Nephron progenitor cell (in vitro differentiated cells): ENCODE measurements at places on chromosomes 16 and 17.

- H3K27me3 ChIP-seq = peaks cover 3% of the 10 kb centered on the region
- H3K4me3 ChIP-seq = no peak overlapping the region
- H3K4me1 ChIP-seq = peaks cover 44% of the 10 kb centered on the region
- H3K27ac ChIP-seq = no peak overlapping the region
Measured at GRCh38 chr17:39080421-39081078, 70.9 kb downstream of the PLXDC1 start.

DNA sequence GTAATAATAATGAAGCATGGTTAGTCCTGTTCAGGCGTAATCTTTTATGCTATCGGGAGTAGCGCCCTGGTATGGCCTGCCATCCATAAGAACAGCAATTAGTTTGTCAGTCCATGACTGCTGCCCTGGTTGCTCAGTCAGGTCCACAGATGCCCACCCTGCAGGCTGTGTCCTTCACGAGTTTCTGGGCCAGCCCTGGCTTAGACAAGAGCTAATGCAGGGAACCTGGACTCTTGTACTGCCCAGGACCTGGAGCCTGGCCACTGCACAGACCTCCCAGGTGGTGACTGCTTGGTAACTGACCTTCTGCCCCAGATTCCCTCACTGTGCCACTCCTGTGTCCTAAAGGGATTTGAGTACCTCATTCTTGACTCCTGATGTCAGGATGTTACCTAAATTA, 161.1 kb upstream of the NOG start:
- no peak for DNase-seq
- no peaks in the 10 kb centered on the region for H3K36me3 ChIP-seq
- no peak overlapping the region for H3K4me3 ChIP-seq
- H3K4me1 ChIP-seq = peaks cover 12% of the 10 kb centered on the region
- H3K27me3 ChIP-seq = no peaks in the 10 kb centered on the region

- H3K4me3 ChIP-seq = no peak overlapping the region
- H3K27me3 ChIP-seq = peaks cover 8% of the 10 kb centered on the region
- H3K4me1 ChIP-seq = no peaks in the 10 kb centered on the region
- H3K36me3 ChIP-seq = no peaks in the 10 kb centered on the region
Measured at GRCh38 chr17:70307430-70308225, 138.3 kb downstream of the KCNJ2 start.

DNA sequence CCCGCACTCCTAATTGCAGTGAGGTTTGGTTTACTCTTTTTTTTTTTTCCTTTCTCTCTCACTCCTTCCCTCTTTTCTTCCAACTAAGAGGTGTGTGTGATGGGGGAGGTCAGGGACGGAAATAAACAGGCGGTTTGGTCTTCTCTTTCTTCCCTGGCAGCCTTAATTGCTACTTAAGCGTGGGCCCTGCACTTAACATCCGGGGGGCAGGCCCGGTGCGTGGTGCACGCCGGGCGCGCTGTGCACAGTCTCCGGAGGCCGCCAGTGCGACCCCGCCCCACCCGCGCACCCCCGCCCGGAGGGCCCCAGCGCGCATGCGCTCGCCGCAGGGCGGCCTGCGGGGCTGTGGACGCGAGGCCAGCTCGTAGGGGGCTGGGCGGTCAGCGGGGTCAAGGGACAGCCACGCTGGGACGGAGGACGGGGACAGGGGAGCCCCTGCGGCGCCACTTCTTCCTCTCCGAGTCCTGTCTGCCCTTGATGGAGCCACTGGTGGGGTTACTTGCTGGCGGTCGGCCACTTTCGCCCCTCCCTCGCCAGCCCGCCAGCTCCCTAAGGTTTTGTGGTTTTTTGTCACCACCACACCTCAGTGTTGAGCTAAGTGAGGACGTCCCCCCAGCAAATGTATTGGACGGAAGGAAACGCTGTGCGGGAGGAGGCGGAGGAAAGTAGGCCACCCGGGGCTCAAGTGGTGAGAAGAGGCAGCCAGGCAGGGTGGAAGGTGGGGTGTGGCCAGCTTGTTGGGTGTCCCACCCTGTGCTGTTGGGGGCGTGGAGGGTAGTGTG, 120.9 kb downstream of the MRM1 start:
- peak; percentile 86 for DNase-seq
- no peaks in the 10 kb centered on the region for H3K36me3 ChIP-seq
- H3K27ac ChIP-seq = peak overlapping the region; percentile 73
- peaks cover 54% of the 10 kb centered on the region for H3K4me1 ChIP-seq

GRCh38 chr16:68866933-68867332, 23.6 kb downstream of the TANGO6 start:
- no peak overlapping the region for H3K27ac ChIP-seq
- no peak for DNase-seq
- peaks cover 41% of the 10 kb centered on the region for H3K36me3 ChIP-seq
- H3K4me1 ChIP-seq = no peaks in the 10 kb centered on the region
- H3K27me3 ChIP-seq = no peaks in the 10 kb centered on the region
- no peak overlapping the region for H3K4me3 ChIP-seq

DNA sequence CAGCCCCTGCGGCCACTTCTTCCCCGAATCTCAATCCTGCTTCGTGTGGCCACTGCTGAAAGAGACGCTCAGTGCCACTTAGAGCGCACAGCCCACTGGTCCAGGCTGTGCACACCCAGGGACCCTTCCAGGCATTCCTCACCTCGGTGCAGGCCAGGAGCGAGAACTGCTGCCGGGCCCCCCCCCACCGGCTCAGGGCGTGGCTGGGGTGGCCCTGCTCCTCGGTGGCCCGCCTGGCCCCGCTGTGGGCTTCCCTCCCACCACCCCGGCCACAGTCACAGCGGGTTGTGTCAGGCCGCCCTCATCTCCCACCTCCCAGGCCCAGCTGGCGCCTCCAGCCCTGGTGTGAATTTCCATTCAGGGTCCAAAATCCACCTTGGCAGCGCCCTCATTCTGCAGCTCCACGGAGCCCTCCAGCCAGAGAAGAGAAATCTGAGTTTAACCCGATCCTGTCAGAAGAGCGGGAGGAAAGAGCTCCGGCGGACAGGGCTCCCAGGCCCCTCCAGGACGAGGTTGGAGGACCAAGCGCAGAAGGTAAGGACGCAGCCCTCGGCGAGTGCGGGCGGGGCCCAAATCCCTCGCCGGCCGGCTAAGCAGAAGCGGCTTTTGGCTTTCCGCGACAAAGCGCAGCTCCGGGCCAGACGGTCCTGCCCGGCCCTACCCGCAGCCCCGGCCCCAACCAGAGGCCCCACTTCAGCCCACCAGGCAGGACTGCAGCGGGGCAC, 12.0 kb downstream of the TBC1D16 start:
- no peak for DNase-seq
- peaks cover 2% of the 10 kb centered on the region for H3K27me3 ChIP-seq
- no peak overlapping the region for H3K27ac ChIP-seq
- peaks cover 26% of the 10 kb centered on the region for H3K36me3 ChIP-seq
- H3K4me3 ChIP-seq = no peak overlapping the region

- peak; percentile 56 for DNase-seq
- H3K27me3 ChIP-seq = peaks cover 50% of the 10 kb centered on the region
- H3K4me1 ChIP-seq = peaks cover 65% of the 10 kb centered on the region
- H3K36me3 ChIP-seq = no peaks in the 10 kb centered on the region
- H3K27ac ChIP-seq = no peak within 1 kb of the TSS
Measured at GRCh38 chr17:48429638-48430586, at the start of gene SKAP1. Gene SKAP1, minus strand, starts transcription at chr17:48430214.

DNA sequence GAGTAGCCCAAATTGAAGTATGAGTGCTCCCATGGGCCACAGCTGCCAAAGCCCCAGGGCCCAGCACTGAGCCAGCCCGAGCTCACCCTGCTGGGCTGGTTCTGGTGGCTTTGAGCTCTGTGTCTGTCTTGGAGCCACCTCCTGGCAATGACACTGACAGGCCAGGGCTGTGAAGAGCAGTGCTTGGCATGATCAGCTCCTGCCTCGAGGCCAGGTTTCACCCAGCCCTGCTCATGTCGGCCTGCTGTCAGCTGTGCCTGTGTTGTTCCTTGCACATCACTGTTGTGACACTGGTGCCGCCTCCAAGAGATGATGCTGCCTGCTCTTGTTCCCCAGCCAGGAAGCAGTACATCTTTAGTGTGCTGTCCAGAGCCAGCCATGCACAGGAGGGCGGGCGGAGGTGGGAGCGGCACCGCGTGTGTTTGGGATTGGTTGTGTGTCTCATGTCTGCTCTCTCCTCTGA, 26.0 kb downstream of the PLD6 start:
- no peak for DNase-seq
- peaks cover 56% of the 10 kb centered on the region for H3K36me3 ChIP-seq
- H3K27ac ChIP-seq = no peak overlapping the region
- H3K4me1 ChIP-seq = no peaks in the 10 kb centered on the region

GRCh38 chr16:71880176-71880575, 3.8 kb downstream of the ZNF821 start:
- no peaks in the 10 kb centered on the region for H3K27me3 ChIP-seq
- no peak for DNase-seq
- no peak overlapping the region for H3K27ac ChIP-seq
- H3K4me1 ChIP-seq = peaks cover 38% of the 10 kb centered on the region
- no peak overlapping the region for H3K4me3 ChIP-seq

- H3K4me1 ChIP-seq = peaks cover 15% of the 10 kb centered on the region
- peaks cover 13% of the 10 kb centered on the region for H3K27me3 ChIP-seq
- DNase-seq = no peak
- H3K4me3 ChIP-seq = no peak overlapping the region
Measured at GRCh38 chr16:30521873-30522641, 4.3 kb downstream of the ZNF768 start.

GRCh38 chr17:82291582-82292250, 18.2 kb upstream of the CSNK1D start:
- H3K27ac ChIP-seq = no peak overlapping the region
- no peaks in the 10 kb centered on the region for H3K36me3 ChIP-seq
- H3K4me3 ChIP-seq = peak overlapping the region; percentile 77

DNA sequence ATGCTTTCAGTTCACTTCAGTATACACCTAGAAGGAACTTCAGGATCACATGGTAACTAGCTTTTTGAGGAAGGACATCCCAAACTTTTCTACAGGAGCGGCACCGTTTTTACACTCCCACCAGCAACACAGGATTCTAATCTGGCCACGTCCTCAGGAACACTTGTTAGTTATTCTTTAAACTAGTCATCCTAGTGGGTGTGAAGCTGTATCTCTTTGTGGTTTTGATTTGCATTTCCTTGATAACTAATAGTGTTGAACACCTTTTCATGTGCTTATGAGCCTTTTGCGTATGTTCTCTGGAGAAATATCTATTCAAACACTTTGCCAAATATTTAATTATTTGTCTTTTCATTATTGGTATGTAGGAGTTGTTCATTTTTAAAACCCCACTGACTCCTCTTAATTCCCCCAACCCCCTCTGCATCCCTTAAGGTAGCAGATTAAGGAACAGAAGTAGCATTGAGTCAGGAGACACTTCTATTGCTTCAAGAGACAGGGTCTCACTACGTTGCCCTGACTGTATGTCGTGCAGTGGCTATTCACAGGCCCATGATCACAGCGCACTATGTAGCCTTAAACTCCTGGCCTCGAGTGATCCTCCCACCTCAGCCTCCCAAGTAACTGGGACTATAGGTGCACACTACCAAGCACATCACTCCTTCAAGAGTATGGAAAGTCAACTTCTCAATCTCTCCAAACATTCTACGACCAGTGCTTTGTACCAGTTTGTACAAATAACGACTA, 25.4 kb downstream of the YWHAE start:
- H3K27me3 ChIP-seq = peaks cover 2% of the 10 kb centered on the region
- DNase-seq = no peak
- peaks cover 68% of the 10 kb centered on the region for H3K36me3 ChIP-seq
- H3K4me3 ChIP-seq = no peak overlapping the region
- peak overlapping the region; percentile 58 for H3K27ac ChIP-seq

GRCh38 chr17:74351552-74352210, 10.0 kb downstream of the BTBD17 start:
- H3K4me1 ChIP-seq = no peaks in the 10 kb centered on the region
- no peak overlapping the region for H3K27ac ChIP-seq
- no peak overlapping the region for H3K4me3 ChIP-seq
- peaks cover 99% of the 10 kb centered on the region for H3K27me3 ChIP-seq
- peak; percentile 69 for DNase-seq

- peaks cover 24% of the 10 kb centered on the region for H3K4me1 ChIP-seq
- peaks cover 5% of the 10 kb centered on the region for H3K27me3 ChIP-seq
- no peak overlapping the region for H3K4me3 ChIP-seq
- DNase-seq = no peak
Measured at GRCh38 chr17:63631062-63631461, 8.8 kb downstream of the MAP3K3 start.

GRCh38 chr17:78421534-78422266, 43.3 kb downstream of the PGS1 start:
- peak overlapping the region; percentile 21 for H3K27ac ChIP-seq
- H3K4me1 ChIP-seq = peaks cover 56% of the 10 kb centered on the region
- H3K27me3 ChIP-seq = no peaks in the 10 kb centered on the region
- peak; percentile 85 for DNase-seq

DNA sequence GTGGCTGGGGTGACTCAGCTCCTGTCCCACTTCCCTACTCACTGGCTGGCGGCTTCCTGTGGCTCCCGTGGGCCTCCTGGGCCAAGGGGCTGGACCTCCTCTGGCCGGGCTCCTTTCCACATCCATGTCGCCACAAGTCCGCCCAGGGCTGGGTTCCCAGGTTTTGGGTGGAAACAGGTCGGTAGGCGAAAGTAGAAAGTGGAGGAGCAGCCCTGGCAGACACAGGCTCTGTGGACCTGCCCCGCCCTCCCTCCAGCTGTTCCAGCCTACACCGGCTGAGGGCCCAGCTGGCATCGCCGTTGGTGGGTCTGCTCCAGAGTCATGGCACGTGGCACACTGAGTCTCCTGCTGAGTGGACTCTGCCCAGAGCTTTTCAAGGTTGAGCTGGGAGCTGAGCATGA, 28.7 kb downstream of the GSE1 start:
- no peak overlapping the region for H3K4me3 ChIP-seq
- peaks cover 8% of the 10 kb centered on the region for H3K36me3 ChIP-seq
- peaks cover 25% of the 10 kb centered on the region for H3K4me1 ChIP-seq
- no peak for DNase-seq

- peak; percentile 86 for DNase-seq
- no peak overlapping the region for H3K4me3 ChIP-seq
- peaks cover 2% of the 10 kb centered on the region for H3K27me3 ChIP-seq
- H3K4me1 ChIP-seq = no peaks in the 10 kb centered on the region
- no peak overlapping the region for H3K27ac ChIP-seq
Measured at GRCh38 chr17:39547713-39548478, 59.8 kb downstream of the NEUROD2 start.

DNA sequence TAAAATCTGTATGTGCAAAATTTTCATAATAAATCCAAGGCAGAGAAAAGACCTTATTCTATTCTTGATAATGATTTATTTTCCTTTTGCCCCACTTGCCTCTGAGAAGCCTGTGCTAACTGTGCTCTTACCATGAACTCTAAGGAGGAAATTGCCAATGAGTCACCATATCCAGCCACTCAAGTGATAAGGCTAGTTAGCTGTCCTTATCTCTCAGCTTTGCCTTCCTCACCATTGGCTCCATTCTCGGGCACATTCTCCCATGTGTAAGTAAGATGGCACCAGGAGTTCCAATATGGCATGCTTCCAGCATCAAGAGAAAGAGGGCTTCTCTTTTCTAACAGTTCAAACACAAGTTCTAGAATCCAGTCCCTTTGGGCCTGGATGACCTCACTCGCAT, 142.4 kb downstream of the TOX3 start:
- peaks cover 3% of the 10 kb centered on the region for H3K27me3 ChIP-seq
